ENCODE measurements at places on chromosomes 6 and 20. TPM values are rescaled to one million over a fixed set of nuclear protein-coding genes. Genes with fewer than 3 reads are reported as not detected.

- no peak for DNase-seq
Observed at GRCh38 chr6:147834084-147834776, 325.7 kb downstream of the SAMD5 start.

DNA sequence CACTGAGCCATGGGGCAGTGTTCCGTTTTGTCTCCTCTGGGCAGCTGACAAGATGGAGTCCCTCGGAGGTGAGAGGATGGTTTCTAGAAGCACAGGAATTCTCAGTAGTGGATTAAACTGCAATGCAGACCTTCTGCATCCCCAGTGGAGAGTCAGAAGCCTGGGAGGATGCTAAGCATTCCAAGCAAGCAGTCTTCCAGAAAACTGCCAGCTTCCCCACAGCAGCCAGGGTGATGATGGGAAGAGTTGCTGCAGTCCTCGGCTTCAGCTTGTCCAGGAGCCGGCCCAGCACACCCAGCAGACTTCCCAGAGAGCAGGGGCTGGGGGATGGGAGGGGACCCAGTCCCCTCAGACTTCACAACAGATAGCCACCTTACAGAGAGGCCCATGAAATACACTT lies 163.6 kb downstream of the LY86 start:
- no peak for DNase-seq

DNA sequence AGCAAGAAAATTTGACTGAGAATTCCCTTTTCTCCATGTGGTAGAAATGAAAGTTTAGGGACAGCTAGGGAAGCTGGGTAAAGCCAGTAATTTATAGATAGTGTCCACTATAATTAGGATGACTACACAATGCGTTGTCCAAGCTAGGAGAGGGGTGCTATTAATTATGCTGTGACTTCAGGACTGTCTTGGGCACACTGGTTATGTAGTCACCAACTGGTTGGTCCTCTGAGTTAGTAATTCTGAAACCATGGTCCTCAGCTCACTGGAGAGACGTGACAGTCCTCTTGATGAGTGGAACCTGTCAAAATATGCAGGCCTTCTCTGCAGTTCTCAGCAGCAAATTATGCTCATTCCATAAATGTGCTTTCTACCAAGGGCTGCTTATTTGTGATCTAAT lies 94.6 kb upstream of the ENPP5 start:
- DNase-seq: no peak

ARFRP1 gene
- 33.5 TPM for polyA plus RNA-seq

GRCh38 chr20:47606414-47606982 lies 104.8 kb downstream of the NCOA3 start:
- DNase-seq: no peak

GRCh38 chr20:4811661-4812181 lies 90.0 kb downstream of the PRND start:
- no peak for DNase-seq

GRCh38 chr6:80148220-80148619 lies 41.7 kb downstream of the BCKDHB start:
- DNase-seq: no peak

- DNase-seq: no peak
Observed at GRCh38 chr20:926670-927069, 10.5 kb upstream of the ANGPT4 start.

- DNase-seq: no peak
Observed at GRCh38 chr6:85498596-85499258, 48.8 kb downstream of the NT5E start.

DNA sequence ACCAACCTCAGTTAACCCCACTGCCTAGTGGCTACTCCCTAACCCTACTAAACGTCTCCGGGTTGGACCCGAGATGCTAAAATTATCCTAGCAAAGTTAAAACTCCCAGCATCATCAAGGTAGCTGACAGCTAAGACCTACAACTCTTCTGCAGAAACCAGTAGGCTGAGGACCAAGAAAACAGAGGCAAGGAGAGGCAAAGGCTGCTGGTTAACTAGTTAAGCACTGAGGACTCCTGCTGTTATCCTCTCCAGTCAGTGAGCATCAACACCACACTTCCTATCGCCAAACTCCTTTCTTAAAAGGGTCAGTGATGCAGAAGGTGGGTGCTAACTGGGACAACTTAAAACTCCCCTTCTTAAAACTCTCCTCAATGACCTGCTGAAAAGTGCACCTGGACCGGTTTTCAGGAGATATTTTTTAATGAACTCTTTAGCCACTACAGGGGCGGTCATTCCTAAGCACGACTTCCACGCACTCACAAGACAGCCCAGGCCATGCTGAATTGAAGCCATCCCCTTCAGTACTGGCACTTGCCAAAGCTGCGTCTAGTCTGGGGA lies 1.7 kb downstream of the TRERF1 start:
- no peak for DNase-seq

ERVFRD-1 gene
- polyA plus RNA-seq: 0.09 TPM

DNA sequence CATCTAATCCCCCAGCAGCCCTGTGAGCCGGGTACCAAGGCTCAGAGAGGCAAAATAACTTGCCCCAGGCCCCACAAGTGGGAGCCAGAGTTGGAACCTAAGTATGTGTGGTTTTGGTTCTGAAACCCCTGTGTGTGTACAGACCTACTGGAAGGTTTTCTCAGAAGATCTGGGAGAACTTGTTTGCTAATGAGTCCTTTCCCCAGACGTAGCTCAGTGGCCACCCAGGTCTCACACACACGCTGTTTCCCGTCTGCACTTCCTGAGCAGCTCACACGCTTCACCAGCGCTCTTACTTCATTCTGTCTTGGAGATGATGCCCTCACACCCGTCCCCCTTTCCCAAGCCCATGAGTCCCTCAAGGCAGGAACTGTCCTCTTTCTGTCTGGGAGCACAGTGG lies 8.2 kb downstream of the CCN5 start:
- DNase-seq: no peak

GRCh38 chr20:14337400-14338171 lies at the start of gene FLRT3:
TSS of gene FLRT3 (minus strand) at chr20:14337612. CDS start at chr20:14327506, 10,106 bp downstream.
- DNase-seq: peak; percentile 93

- no peak for DNase-seq
Observed at GRCh38 chr20:11445161-11445560, 472.5 kb upstream of the BTBD3 start.

BPIFA1 gene
- not detected for polyA plus RNA-seq

FAM120B gene
- polyA plus RNA-seq: 40.2 TPM

OR12D3 gene
- not detected for polyA plus RNA-seq

APCDD1L gene
- 11.4 TPM for polyA plus RNA-seq

- no peak for DNase-seq
Observed at GRCh38 chr6:118712969-118713368, 61.6 kb upstream of the CEP85L start.

C20orf204 gene
- polyA plus RNA-seq: 1.8 TPM

DNA sequence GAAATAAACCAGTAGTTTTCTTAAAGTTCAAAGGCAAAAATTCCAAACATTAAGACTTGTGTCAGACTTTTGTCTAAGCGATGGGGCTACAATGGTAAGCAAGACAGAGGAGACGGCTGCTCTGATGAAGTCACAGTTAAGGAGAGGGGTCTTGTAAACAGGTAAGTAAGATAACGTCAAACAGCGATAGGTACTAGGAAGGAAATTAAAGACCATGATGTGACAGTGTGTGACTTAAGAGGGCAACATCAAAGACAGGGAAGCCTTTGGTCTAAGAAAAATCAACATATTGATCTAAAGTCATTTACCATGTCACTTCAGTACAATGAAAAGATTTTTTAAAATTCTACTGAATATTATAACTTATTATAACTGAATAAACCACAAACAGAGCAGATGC lies 23.1 kb downstream of the NUDT3 start:
- DNase-seq: no peak

DNA sequence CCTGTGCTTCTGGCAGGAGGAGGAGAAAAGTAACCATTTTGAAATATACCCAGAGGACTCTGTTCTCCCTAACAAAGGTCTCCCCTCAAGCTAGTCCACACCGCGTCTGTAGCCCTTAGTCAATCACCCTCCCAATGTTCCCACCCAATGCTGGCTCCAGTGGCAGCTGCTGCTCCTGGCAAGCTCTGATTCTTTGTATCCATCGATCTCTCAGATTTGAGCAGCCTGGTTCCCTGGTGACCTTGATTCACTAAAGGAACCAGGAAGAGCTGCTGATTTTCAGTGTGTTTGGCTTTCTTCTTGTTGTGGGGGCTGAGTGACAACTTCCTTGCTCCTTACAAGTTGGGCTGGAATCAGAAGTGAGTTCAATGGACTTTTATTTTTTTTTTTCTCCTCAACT lies 68.5 kb downstream of the FOXC1 start:
- DNase-seq: no peak

GRCh38 chr6:129292836-129293235 lies 409.9 kb downstream of the LAMA2 start:
- DNase-seq: no peak

- no peak for DNase-seq
Observed at GRCh38 chr6:107806691-107807090, 17.4 kb downstream of the SCML4 start.

GRCh38 chr6:5174244-5174643 lies 86.5 kb downstream of the LYRM4 start:
- no peak for DNase-seq

TRIM31 gene
- polyA plus RNA-seq: not detected

DNA sequence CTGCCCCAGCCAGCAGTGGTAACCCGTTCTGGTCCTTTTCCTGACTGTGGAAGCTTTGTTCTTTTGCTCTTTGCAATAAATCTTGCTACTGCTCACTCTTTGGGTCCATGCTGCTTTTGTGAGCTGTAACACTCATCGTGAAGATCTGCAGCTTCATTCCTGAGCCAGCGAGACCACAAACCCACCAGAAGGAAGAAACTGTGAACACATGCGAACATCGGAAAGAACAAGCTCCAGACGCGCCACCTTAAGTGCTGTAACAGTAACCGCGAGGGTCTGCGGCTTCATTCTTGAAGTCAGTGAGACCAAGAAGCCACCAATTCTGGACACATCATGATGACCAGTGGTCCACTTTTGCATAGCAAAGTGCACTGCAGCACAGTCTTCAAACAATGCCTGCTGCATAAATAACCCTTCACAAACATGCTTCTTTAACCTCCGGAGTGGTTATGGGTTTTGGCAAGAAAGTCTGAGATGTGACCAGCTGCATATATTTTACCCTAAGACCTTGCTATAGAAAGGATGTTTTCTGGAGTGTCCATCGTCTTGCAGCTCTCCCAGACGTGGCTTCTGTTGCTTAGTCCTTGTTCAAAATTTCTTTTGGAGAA lies 8.9 kb upstream of the MUC22 start:
- DNase-seq: no peak

AHI1 gene
- 105 TPM for polyA plus RNA-seq

DNA sequence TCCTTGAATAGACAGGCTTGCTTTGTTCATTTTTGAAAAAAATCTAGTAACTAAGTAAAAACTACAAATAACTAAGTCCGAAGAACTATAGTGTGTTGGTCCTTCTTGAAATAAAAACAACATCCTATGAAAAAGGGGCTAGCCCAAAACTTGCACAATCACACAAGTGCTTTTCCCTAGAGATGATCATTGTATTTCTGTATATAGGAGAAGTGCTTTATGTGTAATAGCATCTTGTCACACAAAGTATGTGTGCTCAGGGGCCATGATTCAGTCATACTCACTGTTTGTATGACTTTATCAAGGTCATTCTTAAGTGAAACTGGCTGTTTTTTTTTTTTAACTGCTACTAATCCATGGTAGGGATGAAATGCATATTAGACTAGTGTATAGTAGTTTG lies 179.8 kb downstream of the DTNBP1 start:
- DNase-seq: no peak

EPM2A gene
- 16.6 TPM for polyA plus RNA-seq

ZC2HC1B gene
- not detected for polyA plus RNA-seq

- DNase-seq: no peak
Observed at GRCh38 chr20:47620808-47621805, 119.4 kb downstream of the NCOA3 start.

DNA sequence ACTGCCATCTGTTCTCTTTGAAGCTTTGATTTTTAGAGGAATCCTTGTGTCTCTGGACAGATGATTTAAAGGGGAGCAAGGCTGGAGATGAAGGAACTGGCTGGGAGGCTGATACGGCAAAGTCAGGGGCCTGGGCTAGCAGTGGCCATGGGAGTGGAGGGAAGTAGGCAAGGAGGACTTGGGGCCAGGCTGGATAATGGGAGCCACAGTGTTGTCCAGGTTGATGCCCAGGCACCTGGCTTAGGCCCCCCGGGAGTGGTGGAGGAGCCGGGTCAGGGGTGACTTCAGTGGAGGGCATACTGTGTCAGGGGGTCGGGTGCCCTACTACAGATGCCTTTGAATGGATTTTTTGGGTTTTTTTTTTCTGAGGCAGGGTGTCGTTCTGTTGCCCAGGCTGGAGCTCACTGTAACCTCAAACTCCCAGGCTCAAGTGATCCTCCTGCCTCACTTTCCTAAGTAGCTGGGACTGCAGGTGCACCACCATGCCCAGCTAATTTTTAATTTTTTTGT lies 45.0 kb downstream of the EFCAB8 start:
- DNase-seq: no peak

DNA sequence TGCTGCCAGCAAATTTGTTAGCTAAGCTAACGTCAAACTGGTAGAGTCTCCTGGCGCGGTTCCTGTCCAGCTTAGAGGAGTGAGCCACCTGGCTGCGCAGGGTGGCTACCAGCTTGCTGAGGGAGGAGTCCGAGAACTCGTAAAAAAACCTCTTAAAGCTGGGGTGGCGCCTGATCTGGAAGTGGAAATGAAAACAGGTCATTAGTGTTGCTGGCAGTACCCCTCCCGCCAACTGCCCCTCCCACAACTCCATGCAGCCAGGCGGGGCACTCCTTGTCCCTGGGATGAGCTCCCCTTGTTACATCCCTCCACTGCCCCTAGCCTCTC lies 17.3 kb downstream of the BNIP5 start:
- DNase-seq: no peak

DNA sequence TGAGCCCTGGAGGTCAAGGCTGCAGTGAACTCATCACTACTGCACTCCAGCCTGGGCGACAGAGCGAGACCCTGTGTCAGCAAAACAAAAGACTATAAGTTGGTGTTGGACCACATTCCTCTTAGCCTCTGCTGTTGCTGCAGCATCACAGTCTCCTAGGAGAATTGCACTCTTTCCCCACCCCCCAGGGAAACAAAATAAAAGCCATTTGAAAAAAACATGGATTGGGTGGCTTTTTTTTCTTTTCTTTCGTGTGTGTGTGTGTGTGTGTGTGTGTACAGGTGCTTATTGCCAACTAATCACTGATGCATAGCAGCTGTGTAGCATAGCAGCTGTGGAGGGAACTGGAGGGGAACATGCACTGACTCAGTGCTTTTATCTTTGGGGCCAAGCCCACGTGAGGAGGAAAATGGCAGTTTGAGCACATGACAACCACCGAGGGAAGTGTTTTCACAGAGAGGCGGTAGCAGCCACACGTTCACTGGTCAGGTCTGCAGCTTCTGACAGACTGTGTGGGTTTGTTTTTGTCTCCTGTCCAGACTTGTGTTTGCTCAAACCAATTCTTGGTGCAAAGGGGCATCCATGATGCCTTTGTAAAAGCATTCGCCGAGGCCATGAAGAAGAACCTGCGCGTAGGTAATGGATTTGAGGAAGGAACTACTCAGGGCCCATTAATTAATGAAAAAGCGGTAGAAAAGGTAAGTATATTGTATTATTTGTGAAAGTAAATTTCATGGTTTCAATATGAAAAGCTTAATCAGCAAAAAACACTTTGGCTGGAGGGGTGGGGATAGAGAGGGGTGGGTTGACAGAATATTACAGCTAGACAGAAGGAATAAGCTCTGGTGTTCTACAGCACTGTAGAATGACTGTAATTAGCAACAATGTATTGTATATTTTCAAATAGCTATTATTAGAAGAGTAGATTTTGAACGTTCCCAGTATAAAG lies 27.7 kb downstream of the ALDH5A1 start:
- no peak for DNase-seq

All from left renal cortex interstitium (tissue), 4 donors.